ENCODE measurements at places on chromosomes 2 and 18. TPM values are rescaled to one million over a fixed set of nuclear protein-coding genes. Genes with fewer than 3 reads are reported as not detected.
A peak's percentile ranks its signal among the peaks of the same experiment; 100 is the strongest.

DNA sequence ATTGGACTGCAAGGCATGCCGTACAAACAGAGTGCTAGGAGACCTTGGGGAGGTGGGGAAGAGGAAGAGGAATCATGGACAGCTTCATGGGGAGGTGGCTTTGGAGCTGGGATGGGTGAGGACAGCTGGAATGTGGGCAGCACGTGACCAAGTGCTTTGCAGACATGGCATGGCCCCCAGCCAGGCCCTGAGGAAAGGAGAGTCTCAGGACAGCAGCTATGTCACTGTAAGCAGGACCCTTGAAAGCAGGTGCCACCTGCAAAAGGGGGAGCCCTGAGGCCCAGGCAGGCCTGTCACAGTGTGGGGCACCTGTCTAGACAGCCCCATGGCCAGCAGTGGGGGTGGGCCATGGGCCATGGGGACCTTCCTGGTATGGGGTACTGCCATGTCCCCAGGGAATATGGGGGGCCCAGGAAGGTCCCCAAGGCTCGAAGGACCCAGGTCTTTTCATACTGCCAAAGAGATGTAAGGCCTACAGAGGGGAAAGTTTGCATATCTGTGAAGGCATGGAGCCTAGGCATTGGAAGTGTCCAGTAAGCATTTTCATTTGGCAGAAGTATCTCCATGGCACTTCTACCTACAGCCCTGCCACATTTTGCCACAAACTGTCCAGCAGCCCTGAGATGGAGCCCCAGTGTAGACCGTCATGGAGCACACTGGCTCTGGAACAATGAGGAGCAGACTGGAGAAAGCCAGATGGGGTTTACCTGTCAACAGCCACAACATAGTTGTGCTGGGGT, 9.9 kb downstream of the PAX8 start:
- DNase-seq = no peak

- DNase-seq = peak; percentile 86
Observed at GRCh38 chr2:240374085-240374907, 61.2 kb upstream of the GPC1 start.

DNA sequence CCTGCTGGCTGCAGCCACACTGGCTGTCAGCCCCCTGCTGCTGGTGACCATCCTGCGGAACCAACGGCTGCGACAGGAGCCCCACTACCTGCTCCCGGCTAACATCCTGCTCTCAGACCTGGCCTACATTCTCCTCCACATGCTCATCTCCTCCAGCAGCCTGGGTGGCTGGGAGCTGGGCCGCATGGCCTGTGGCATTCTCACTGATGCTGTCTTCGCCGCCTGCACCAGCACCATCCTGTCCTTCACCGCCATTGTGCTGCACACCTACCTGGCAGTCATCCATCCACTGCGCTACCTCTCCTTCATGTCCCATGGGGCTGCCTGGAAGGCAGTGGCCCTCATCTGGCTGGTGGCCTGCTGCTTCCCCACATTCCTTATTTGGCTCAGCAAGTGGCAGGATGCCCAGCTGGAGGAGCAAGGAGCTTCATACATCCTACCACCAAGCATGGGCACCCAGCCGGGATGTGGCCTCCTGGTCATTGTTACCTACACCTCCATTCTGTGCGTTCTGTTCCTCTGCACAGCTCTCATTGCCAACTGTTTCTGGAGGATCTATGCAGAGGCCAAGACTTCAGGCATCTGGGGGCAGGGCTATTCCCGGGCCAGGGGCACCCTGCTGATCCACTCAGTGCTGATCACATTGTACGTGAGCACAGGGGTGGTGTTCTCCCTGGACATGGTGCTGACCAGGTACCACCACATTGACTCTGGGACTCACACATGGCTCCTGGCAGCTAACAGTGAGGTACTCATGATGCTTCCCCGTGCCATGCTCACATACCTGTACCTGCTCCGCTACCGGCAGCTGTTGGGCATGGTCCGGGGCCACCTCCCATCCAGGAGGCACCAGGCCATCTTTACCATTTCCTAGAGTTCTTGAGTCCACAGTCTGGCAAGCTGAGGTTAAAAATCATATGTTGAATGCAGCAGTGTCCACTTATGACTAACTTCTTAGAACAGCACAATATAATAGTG, 741 bp downstream of the GPR148 start:
- DNase-seq = no peak

GRCh38 chr2:197255543-197255942, 55.0 kb downstream of the ANKRD44 start:
- DNase-seq = peak; percentile 93

GRCh38 chr2:54480025-54480424, 23.9 kb downstream of the SPTBN1 start:
- no peak for DNase-seq

DNA sequence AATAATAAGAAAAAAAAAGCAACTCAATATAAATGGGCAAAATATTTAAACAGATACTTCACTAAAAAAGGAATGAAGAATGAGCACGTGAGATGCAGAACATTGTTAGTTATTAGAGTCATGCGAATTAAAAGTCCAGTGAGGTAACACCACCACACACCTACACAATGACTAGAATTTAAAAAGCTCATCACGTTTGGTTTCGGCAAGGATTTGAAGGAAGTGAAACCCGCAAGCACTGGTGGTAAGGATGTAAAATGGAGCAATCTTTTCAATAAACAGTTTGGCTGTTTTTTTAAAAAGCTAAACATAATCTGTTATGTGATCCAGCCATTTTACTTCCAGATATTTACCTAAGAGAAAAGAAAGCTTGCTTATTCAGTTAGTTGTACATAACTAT, 1181.6 kb upstream of the CELF4 start:
- no peak for DNase-seq

DNA sequence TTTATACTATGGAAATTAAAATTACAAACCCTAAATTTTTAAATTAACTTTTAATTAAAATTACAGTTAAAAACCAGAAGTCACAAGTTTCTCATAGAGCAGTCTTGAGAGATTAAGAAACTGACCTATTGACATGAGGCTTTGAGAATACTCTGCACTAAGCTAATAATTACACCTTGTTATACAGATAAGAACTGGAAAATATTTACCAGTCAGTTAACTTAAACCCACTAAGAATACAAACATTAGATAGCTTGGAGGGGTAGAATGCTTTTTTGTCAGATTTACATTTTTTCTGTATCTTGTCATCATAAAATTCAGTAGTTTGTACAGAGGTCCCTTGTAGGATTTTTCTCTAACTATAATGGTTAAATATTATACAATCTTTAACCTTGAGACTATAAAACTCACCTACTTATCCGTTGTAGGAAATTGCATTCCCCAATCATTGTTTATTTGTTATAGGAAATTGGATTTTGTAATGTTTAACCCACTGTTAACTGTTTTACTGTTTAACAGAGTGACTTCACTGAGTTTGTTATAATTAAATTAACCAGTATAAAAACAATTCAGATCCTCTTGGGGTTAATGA, 219.7 kb upstream of the PKDCC start:
- DNase-seq = no peak

DNA sequence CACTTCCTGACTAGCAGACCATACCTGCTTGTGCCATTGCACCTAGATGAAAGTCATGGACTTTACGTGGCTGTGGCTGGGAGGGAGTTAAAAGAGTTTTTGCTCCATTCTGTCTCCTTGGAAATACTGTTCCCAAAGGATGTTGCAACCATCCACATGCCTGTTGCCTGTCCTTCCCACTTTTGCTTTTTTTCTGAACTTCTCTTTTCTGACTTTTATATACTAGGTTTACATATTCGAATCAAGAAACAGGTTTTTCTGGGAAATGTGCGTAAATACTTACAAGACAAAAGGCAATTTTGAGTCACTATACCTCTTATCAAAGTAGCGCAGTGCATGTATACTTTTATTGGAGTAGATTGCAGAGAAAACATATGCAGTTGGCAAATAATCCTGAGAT, 244.8 kb downstream of the PRKCE start:
- DNase-seq = no peak

DNA sequence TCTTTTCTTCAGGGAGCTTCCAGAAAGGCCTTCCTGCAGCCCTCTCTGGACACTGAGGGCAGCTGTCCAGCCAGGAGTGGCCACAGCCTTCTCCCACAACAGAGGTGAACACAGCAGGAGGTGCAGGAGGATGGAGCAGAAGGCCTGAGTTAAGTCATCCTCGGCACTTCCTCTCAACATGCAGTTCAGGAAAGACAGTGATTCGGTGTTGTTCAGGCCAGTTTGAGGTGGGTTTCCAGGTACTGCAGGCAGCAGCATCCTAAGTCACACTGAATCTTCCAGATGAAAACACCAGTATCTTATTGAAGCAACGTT, 225.3 kb upstream of the PXDN start:
- DNase-seq = no peak

GRCh38 chr18:52391810-52392559, 52.0 kb downstream of the DCC start:
- DNase-seq = no peak

DNA sequence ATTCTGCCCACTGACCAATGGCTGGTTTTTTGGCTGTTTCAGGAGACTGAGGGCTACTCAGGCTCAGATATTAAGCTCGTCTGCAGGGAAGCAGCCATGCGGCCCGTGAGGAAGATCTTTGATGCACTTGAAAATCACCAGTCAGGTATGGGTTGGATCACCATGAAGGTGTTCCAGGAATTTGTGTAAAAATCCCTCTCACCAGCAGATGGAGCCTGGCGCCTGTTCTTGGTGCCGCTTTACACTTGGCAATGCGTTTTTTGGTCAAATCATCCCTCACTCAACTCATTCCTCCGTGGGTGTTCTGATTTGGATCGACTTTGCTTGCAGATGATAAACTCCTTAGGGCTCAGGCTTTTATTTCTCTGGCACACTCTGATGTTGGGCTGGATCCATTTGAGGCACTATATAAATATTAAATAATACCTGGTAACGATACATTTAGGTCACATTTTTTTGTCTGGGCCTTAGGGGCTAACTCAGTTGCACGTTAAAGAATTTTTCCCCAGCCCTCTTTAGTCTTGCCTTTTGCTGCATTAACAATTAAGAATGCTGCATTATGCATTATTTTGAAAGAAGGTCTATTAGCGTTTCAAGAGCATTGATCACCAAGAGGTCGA, 50.0 kb downstream of the HDHD2 start:
- DNase-seq = no peak

- DNase-seq = no peak
Observed at GRCh38 chr2:44347526-44347925, 13.8 kb downstream of the PREPL start.

- DNase-seq = no peak
Observed at GRCh38 chr2:237096201-237096600, 10.5 kb downstream of the COPS8 start.

DNA sequence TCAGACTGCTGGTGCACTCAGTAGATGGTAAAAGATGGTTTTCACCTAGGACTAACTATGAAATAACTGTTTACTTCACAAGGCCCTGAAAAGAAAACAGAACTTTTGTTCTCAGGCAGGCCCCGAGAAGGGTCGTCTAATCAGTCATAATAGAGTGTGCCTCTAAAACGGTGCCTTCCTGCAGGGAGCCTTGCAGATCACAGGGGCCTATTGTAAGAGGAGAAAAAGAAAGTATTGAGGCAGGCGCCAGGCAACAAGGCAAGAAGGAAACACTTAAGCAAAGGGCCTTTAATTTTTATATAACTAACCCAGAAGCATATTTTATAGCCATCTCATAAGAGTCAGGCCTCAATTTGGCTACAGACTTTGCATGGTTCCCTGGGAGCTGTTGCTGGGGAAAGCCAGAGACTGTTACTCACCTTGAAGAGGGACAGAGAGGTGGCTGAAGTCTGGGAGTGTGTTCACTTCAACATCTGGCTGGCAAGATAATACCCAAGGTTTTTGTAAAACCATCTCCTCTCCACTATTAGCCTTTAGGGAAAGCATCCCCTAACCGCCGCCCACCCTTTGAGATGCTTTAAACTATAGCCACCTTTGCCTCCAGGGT, 117.1 kb downstream of the PRPF40A start:
- no peak for DNase-seq

EML6 gene
- 0.83 TPM for total RNA-seq

RESP18 gene
- not detected for total RNA-seq

ANKRD44 gene
- 6.4 TPM for total RNA-seq

CAVIN2 gene
- total RNA-seq = 145 TPM

CPS1 gene
- total RNA-seq = 2.9 TPM

TGIF1 gene
- 10.8 TPM for total RNA-seq

CXCR1 gene
- total RNA-seq = 1.9 TPM

CRYBA2 gene
- total RNA-seq = not detected

MIB1 gene
- 29.0 TPM for total RNA-seq

RBKS gene
- total RNA-seq = 3.9 TPM

THSD7B gene
- 0.62 TPM for total RNA-seq

NMUR1 gene
- total RNA-seq = 0.22 TPM

All from cardiac septum (tissue), 1 donor.